Heart left ventricle (tissue), 16 donors: ENCODE measurements at places on chromosomes 5 and 9. TPM values are rescaled to one million over a fixed set of nuclear protein-coding genes. Genes with fewer than 3 reads are reported as not detected.

Gene NOL8
- total RNA-seq = 24.1 TPM

Gene LRRC19
- total RNA-seq = not detected

Gene ELOVL7
- total RNA-seq = 1.00 TPM

GRCh38 chr9:72773570-72773969, 179.3 kb downstream of the ALDH1A1 start:
- no peak for DNase-seq

DNA sequence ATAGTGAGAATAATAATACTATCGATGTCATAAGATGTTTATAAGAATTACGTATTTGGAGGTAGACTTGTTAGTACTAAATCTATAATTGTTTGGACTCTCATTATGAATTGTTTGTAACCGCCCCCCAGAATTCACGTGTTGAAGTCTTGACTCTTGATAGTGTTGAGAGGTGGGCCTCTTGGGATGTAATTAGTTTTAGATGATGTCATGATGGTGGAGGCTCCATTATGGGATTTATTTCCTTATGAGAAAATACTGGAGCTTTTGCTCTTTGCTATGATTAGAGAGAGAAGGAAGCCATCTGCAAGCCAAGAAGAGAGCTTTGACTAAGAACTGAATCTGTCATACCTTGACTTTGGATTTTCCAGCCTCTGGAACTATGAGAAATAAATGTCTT, 142.2 kb downstream of the PRDM9 start:
- DNase-seq = no peak

GRCh38 chr5:93578813-93579691, 2.0 kb downstream of the NR2F1-AS1 start:
- no peak for DNase-seq

DNA sequence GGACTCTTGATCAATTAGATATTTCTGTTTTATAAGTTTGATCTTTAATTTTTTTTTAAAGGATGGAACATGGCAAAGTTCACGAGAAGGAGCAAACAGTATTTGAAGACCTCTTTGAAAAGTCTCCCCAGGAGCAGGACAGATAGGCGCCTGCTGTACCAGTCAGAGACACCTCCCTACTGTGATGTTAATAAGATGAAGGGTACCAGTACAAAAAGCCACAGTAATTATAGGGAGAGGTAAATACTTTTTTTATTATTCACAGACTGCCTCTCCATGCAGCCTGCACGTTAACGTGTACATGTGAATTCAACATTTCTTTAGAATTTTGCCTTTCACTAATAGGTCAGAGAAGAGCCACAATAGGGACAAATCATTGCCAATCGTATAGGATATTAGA, 146.5 kb upstream of the CDH6 start:
- DNase-seq = no peak

DNA sequence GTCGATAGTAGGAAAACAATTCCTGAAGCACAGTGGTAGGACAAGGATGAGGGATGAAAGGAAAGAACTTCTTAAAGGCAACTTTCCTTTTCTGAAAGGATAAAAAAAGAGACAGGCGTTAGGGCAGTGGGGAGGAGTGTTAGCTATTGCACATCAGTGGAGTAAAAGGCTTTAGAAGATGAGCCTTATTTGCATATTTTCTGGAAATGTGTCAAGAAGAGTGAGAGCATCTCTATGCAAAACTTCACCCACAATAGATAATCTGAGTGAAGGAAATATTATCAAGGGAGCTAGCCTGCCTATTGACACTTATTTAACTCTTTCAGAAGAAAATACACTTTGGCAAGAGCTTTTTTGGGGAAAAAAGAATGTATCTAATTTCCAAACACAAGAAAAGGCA, 151.6 kb downstream of the MACIR start:
- no peak for DNase-seq

- no peak for DNase-seq
Measured at GRCh38 chr5:36457511-36458270, 148.7 kb upstream of the SLC1A3 start.

DNA sequence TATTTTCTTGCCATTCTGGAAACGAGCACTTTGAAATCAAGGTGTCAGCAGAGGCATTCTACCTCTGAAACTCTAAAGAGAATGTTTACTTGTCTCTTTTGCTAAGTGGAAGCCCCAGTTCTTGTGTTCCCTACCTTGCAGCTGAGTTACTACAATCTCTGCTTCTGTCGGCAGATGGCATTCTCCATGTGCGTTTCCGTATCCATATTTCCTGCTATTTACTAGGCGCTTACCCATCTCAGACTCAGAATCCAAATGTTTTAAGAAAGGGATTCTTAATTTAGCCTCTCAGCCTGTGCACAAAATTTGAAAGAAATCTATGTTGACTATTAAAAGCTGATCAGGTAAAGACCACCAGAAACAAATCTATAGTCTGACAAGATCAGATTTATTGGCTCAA, 221.3 kb upstream of the FTMT start:
- no peak for DNase-seq

GRCh38 chr9:130107955-130108354, 54.2 kb downstream of the GPR107 start:
- no peak for DNase-seq

GRCh38 chr9:68637020-68637419, 68.0 kb upstream of the PIP5K1B start:
- no peak for DNase-seq

- no peak for DNase-seq
Measured at GRCh38 chr9:21810388-21810787, 8.0 kb downstream of the MTAP start.

- no peak for DNase-seq
Measured at GRCh38 chr5:177985430-177986040, 10.5 kb downstream of the PROP1 start.
